ENCODE measurements at places on chromosomes 6 and 20. TPM values are rescaled to one million over a fixed set of nuclear protein-coding genes. Genes with fewer than 3 reads are reported as not detected.

DNA sequence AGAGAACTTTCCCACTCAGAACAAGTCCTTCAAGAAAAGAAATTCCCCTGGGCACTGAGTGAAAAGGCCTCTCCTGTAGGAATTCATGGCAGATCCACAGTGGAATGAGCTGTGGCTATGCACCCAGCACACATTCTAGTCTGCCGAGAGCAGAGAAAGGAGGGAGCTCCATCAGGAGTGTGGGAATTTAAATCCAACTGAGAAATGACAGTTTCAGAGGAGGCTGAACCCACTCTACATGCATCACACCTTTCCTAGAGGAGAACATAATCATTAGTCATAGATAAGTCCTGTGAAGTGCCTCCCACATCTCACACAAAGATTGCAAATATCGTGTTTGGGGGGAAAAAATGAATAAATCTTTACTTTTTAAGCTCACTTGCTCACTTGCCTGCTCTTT, 530.2 kb upstream of the HTR1E start:
- DNase-seq = no peak

Gene ASCC3
- 20.9 TPM for polyA plus RNA-seq

DNA sequence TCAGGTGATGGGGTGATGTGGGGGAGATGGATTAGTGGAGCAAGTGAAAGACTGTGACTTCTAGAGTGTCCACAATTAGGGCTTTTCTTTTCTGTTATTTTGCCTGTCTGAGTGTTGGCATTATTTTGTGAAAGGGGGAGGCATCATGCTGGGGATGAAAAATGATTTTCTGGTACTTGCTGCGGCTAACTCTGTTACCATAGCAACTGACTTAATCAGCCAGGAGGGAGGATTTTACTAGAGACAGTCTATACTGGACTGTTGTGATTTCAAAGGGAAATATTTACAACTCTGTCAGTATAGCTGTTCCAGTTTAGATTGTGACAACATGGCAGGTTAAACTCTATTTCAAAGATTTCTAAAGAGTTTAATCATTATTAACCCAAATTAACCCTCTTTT, 30.4 kb upstream of the MRAP2 start:
- DNase-seq = no peak

Gene SAPCD1
- polyA plus RNA-seq = 6.3 TPM

- DNase-seq = no peak
These were observed 232.5 kb upstream of the ASCC3 start for GRCh38 chr6:101113468-101114260.

Gene PRRT1
- polyA plus RNA-seq = 1.2 TPM

DNA sequence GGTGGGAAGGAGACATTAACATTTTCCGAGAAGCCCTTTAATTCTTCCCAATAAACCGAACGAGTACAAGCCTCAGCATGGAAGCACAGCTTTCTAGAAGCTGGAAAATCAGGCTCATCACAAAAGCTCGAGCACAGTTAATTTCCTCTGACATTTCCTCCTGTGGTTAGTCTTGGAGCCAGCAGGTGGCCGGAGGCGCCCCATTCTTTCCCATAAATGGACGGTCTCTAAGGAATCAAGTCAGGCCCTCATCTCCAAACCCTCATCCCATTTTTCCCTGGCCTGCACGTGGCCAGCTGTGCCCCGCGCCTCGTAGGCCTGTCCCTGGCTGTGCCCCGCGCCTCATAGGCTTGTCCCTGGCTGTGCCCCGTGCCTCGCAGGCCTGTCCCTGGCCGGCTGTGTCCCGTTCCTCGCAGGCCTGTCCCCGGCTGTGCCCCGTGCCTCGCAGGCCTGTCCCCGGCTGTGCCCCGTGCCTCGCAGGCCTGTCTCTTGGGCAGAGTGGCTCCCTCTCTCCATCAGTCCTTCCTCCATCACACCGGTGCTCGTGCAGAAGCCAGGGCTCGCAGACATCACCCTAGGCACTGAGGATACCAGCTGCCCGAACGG, 19.7 kb upstream of the NTSR1 start:
- no peak for DNase-seq

GRCh38 chr6:124792386-124792785, 169.9 kb upstream of the RNF217 start:
- no peak for DNase-seq

DNA sequence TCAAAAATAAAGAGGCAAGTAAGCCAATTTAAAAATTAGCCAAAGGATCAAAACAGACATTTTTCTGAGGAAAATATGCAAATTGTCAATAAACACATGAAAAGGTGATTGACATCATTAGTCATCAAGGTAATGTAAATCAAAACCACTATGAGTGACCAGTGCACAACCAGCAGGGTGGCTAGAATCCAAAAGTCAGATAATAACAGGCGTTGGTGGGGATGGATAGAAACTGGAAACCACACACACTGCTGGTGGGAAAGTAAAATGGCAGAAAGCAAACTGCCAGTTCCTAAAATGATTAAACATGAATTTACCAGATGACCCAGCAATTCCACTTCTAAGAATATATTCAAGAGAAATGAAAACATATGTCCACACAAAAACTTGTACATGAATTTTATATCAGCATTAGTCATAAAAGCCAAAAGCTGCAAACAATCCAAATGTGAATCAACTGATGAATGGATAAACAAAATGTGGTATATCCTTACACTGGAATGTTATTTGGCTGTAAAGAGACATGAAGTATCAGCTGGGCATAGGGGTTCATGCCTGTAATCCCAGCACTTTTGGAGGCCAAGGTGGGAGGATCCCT, 74.8 kb upstream of the MBOAT1 start:
- no peak for DNase-seq

Gene PI16
- 0.02 TPM for polyA plus RNA-seq

Gene SLC32A1
- not detected for polyA plus RNA-seq

GRCh38 chr6:89585154-89585553, 53.4 kb downstream of the LYRM2 start:
- no peak for DNase-seq

Gene ID4
- polyA plus RNA-seq = 4.9 TPM

- DNase-seq = no peak
These were observed 21.8 kb downstream of the FOXA2 start for GRCh38 chr20:22562620-22563019.

GRCh38 chr6:159788753-159789376, 537 bp downstream of the TCP1 start:
- peak; percentile 50 for DNase-seq

GRCh38 chr6:15962449-15962764, 166.5 kb upstream of the MYLIP start:
- no peak for DNase-seq

DNA sequence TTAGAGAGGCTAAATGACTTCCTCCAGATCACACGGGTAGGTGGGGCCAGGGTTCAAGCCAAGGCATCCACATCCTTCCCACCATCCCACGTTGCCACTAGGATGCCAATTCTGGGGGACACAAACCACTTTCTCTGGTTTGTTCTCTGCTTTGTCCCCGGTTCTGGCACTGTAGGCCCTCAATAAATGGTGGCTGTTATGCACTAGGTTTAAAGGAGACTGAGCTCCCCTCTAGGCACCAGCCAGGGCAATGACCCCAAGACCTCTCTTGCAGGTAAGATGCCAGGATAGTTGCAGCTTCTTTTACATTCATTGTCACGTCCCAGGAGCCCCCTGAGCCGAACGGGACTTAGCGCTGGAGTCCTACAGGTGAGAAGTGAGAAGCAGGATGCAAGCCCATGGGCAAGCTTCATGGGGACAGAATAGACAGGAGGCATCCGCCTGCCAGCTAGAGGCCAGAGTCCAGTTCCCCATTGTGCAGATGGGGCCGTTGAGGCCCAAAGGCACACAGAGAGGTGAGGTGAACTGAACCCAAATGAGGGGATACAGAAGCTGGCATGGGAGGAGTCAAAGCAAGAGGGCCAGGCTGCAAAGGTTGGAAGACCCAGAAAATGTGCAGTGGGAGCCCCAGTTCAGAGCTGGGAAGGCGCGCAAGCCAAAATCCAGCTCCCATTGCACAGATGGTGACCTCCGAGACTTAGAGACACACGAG, 677 bp downstream of the PXMP4 start:
- no peak for DNase-seq

- DNase-seq = no peak
These were observed 6.1 kb upstream of the IFT52 start for GRCh38 chr20:43584448-43585136.

DNA sequence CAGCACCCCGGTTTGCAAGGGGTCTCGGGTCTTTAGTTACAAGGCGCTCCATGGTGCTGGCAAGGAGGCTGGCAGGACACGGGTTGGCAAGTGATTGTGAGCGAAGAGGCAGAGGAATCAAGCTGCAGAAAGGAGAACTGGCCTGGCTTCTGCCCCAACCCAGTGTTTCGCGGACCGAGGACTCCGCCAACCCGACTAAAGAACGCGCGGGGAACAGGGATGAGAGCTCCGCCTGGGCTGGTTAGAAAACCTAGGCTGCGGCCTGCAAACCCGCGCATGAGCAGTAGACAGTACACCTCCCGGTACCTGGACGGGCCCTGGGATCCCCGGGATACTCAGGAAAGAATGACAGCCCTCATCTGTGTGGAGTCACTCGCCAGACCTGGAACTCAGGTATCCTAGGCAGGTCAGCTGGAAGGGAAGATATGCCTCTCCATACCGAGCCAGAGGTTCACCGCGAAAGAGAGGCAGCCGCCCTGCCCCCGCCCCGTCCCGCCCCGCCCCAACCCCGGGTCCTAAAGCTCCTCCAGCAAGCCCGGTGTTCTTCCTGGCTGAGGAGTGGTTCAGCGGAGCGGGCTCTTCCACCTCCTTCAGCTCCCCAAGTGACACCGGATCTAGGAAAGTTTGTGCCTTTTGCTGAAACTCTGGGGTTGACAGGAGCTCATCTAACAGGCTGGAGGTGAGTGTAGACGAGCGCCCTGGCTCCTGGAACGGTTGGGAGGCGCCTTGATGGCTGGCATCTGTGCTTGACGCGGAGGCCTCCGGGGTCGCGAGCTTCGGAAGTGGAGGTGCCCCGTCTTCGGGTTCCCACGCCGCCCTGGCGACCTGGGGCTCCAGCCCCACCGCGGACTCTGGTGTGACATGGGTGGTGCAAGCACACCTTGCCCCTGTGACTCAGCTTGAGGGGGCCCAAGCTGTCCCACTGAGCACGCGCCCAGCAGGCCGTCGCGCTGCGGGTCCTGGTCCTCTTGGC, 1847.3 kb upstream of the DEFB115 start:
- peak; percentile 22 for DNase-seq

Gene ZSWIM1
- 1.8 TPM for polyA plus RNA-seq

DNA sequence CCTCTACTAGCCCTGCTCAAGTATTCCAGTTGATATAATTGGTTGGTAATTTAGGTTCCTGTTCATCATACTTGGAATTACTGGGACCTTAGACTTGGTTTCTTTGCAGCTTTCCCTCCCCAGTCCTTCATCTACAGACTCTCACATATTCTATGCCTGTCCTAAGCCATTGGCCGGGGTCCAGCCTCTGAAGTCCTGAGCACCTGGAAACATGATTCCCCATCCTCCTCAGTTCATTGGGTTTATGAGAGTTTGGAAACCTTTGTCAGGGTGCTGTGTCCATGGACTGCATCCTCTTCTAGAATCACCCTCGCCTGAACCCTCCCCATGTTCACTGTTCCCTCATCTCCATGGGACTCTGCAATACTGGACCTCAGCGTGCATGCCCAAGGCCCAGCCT, 8.8 kb downstream of the GSTA2 start:
- no peak for DNase-seq

Gene CLIC5
- polyA plus RNA-seq = 0.03 TPM

GRCh38 chr6:165308926-165309731, at the start of gene C6orf118:
TSS of gene C6orf118 (minus strand) at chr6:165309605. CDS start at chr6:165309586, 19 bp downstream.
- DNase-seq = peak; percentile 84

DNA sequence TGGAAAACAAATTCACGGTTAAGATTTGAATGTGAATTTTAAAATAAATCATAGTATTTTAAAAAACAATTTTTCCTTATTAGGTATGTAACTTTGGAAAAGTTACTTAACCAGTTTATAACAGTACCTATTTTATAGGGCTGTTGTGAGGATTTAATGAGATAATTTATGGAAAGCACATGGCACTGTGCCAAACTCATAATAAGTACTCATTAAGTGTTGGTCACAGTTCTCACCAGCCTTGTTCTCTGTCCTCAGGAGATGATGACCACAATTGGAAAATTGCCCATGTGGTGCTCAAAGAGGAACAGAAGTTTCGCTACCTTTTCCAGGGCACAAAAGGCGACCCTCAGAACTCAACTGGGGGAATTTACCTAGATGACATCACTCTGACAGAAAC, 39.6 kb downstream of the MEP1A start:
- no peak for DNase-seq

Gene VARS1
- 35.1 TPM for polyA plus RNA-seq

DNA sequence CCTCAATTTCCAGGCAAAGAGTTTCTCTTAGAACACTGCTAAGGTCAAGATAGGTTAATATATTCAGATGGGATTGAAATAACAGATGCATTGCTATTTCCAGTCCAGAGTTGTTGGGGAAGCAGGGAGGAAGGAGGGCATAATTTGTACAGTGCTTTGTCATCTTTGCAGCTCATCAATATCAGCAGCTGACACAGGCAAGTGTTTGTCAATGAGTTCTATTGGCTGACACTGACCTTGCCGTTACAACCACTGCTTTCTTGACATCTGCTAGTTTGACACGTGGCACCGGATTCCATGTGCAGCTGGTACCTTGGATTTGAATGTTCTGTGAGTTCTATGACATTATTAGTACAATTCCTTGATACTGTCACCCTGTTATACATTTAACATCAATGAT, 28.0 kb upstream of the MLIP start:
- no peak for DNase-seq

DNA sequence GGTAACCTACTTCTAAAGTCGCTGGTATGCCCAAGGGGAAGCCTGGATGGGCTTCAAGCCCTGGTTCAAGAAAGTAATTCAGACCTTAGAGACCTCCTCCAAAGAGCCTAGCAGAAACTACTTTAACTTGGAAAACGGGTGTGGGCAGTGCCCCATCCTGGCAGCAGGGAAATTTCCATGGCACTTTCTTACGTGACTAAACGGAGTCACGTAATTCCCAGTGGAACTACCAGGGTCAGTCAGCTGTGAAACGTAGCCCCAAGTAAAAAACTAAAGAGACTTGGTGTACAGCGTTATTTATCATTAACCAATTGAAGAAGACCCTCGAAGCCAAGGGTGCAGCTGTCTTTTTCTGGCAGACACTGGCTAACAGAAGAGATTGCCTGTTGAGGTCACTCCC, 114.0 kb downstream of the RCAN2 start:
- DNase-seq = no peak

Gene ENPP4
- polyA plus RNA-seq = 0.05 TPM

Gene CEP250
- 14.6 TPM for polyA plus RNA-seq

DNA sequence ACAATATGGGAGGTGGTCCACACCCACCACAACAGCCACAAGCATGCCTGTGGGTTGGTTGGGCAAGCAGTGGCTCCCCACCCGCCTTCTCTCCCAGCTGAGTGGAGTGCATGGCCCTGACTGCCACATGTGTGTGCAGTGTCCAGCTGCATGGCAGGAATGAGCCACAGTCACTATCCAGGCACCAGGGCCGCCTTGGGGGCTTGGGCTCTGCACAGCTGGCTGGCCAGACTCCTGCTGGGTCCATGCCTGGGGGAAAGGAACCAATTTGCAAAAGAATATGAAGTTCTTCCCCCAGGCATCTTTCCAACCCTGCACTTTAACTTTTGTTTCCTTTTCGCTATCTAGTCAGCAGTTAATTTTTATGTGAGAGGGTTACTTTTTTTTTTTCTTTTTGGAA, 11.6 kb upstream of the ASCC3 start:
- peak; percentile 50 for DNase-seq
